ENCODE measurements at places on chromosomes 12 and 14.

- DNase-seq: no peak
Measured at GRCh38 chr12:107525063-107525718, 160.4 kb upstream of the PWP1 start.

- DNase-seq: no peak
Measured at GRCh38 chr14:102020058-102020971, 55.9 kb downstream of the DYNC1H1 start.

GRCh38 chr14:81571437-81571836 is 37.8 kb upstream of the SEL1L start:
- peak; percentile 37 for DNase-seq

DNA sequence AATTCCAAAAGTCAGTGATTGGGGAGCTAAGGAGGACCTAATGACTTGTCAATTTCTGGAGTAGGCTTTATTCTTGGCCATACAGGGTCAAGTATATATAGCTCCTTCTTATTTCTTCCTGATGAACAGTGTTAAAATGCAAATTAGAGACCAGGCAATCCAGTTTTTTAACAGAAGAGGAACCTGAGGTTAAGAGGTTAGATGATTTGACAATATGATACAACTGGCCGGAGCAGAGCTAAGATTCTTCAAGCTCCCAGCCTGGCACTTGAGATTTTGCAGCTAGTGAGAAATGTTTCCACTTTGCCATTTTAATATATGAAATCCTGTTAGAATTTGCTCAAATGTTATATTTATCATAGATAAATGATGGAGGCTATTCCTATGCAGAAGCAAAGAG is 204.0 kb downstream of the SSPN start:
- DNase-seq: no peak

DNA sequence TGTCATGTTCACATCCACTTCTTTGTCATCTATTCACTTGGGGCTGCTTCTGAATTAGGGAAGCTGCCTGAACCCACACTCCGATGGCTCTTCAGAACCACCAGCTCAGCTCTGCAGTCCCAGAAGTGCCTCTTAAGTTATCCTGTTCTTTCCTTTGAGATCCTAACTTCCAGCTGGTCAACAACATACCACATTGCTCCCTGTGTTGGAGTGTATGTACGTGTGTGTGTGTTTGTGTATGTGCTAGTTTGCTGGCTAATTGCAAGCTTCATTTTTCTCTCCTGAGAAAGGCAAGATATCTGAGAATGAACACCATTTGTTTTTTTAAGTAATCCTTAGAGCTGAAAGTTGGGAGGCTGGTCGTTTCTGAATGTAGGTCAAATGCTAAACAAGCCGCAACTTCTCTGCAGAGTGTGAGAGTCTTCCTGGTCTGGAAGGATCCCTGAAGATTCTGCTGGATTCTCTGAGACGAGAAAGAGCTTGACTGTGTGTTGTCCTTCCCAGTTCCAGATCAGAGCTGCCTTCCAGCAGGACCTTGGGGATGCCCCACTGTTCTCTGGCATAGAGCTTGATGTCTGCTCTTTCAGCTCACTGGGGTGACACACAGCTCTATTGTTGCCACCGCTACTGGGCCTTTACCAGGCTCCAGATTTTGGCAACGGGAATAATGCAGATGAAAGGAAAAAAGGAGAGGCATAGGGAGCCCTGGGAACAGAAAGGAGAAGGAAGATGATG is 839 bp downstream of the GSG1 start:
- no peak for DNase-seq

- no peak for DNase-seq
Measured at GRCh38 chr12:69851976-69852375, 26.9 kb downstream of the MYRFL start.

GRCh38 chr12:97235102-97235501 is 227.5 kb upstream of the RMST start:
- DNase-seq: no peak

DNA sequence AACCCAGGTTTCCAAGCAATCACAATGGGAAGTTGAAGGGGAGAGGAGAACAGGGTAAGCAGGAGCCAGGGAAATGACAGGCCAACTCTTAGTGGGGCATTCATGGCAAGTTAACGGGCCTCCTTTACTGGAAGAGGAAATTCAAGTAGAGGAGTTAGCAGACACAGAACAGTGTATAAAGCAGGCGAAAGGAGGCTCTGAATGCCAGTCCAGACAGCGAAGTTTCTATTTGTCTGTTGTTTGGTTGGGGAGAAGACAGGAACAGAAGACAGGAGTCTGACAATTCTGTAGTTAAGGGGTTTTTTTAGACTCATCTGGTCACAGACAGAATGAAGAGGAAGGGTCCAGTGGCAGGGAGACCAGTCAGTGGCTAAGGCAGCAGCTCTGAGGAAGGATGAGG is at the start of gene ACSM4:
Gene ACSM4, plus strand, starts transcription at position 301 of the 400 bp plus-strand sequence. CDS start 260 bp downstream, outside the sequence.
- DNase-seq: no peak

- DNase-seq: peak; percentile 43
Measured at GRCh38 chr12:24902511-24903328, 46.2 kb downstream of the BCAT1 start.

DNA sequence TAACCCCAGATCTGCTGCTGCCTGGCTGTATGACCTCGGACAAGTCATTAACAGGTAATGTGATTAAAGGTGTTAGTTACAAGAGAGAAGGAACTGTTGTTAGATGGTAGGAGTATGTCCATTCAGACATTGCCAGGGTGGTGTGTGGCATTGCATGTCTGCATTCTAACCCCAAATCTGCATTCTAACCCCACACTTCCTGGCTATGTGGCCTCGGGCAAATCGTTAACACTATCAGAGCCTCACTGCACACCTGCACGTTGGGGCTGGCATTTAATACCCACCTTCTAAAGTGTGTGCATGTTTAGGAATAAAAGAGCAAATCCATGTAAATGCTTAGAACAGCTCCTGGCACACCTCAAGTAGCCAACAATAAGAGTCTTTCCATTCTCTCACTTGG is 46.4 kb downstream of the CHST11 start:
- DNase-seq: no peak

DNA sequence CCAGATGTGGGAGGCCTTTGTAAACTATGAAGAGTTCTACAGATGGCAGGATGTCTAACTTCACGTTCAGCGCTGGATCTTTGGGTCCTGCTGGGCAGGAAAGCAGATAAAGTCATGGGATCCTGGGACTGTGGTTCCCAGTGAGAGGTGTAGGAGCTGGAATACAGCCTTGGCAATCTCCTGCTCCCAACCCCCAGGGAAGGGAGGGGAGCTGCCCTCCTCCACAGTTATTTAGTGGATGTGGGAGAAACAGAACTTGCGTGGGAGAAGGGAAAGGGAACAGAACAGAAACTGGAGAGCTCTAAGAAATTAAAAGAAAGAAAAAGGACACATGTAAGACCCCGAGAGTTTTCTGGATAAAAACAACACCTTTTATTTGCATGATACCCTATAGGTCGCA is 37.0 kb downstream of the NUAK1 start:
- no peak for DNase-seq

DNA sequence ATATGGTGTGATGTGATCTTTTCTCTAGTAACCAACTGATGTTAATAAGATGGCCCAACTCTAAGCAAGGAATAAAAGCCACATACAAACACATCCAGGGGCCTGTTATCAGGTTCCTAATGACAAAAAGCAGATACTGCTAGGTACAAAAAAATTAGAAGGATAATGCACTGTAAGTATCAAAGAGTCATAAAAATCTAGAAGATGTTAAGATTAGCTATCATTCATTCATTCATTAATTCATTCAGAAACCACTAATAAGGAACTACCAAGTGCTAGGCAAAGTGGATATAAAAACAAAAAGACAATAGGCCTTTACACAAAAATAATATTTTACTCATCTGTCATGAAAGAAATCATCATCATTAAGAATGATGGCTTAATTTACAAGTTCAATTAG is 21.6 kb downstream of the ATF7 start:
- no peak for DNase-seq

- no peak for DNase-seq
Measured at GRCh38 chr12:104598342-104599271, 141.9 kb downstream of the CHST11 start.

GRCh38 chr14:32224737-32225377 is 21.8 kb upstream of the RNU6-8 start:
- peak; percentile 68 for DNase-seq

- DNase-seq: no peak
Measured at GRCh38 chr12:111037047-111037446, 116.7 kb upstream of the MYL2 start.

DNA sequence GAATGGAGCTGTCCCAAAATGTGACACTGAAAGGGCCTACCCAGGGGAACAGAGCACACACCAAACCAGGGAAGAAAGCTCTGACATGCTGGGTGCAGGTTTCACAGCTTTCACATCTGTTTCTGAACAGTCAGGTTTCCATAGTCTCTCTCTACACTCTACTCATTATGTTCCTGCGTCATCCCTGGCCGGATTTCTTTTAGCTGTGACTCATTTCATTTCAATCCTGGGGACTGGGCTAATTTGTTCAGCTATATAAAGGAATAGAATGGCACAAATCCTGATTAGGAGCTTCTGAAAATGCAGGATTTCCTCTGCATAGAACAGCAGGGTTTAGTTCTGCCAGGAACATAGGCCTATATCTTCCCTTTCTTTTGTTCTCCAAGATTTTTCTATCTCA is 649.8 kb downstream of the RPS29 start:
- peak; percentile 2 for DNase-seq

DNA sequence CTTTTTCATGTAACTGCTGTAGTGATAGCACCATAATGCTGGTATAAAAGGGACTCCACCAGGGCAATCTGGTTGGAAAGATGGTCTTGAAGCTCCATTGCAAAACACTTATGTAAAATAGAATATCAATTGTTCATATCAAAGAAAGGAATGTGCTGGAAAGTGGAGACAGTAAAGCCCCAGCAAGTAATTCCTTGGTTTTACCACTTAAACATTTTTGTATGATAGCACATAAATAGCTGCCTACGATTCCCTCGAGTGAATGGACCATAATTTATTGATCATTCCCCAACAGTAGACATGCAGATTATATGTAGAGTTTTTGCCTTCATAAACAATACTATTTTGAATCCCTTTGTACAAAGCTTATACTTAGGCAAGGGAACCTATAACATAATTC is 275.4 kb downstream of the PAWR start:
- DNase-seq: no peak

DNA sequence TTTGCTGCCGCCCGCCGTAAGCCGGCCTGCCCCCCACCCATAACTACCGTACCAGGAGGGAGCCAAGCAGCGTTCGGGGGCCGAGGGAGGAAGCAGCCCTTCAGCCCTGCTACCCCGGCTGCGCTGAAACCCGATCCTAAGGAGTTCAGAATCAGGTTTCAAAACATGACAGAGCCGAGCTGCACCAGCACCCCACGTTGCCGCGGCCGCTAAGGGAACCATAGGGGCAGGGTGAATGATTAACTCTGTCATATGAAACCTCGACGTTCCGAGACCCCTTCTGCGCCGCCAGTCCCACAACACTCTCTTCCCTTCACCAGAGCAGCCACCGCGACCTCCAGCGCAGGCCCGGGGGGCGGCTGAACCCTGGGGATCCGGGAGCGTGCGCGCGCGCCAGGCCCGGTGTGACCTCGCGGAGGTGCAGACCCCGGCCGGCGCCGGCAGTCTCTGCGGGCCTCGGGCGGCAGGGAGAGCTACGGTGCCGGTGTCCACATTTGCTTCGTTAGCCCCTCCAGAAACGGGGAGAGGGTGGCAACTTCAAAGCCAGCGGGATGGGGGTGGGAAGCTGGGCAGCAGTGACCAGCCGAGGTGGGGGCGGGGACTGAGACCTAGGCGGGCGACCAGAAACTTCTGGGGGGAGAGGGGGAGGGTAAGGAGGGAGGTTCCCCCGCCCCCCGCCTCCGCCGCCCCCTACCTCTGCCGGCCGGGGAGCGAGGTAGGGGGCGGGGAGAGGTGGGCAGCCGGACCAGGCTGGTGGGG is 1.6 kb downstream of the SIX4 start:
- peak; percentile 72 for DNase-seq

- peak; percentile 50 for DNase-seq
Measured at GRCh38 chr12:113766879-113767878, 198.9 kb downstream of the RBM19 start.

- DNase-seq: no peak
Measured at GRCh38 chr12:128612150-128612850, 211.5 kb downstream of the SLC15A4 start.

DNA sequence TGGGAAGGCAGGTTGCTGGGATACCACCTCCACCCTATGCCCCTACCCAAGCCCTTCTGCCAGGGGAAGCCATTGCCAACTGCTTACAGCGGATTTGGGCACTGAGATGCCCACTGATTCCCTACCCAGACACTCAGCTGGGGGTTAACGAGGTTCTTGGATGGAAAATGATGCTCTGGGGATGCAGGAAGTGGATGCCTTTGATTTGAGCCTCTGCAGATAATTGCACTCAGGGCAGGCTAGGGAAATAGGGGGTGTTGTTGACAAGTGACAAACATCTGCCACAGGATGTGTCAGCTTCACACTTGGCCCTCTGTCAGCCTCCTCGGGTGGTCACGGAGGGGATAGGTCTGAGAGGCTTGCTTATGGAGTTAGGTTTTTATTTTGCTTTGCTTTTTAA is 57.4 kb downstream of the RPH3A start:
- DNase-seq: no peak

GRCh38 chr12:89824822-89825221 is 116.2 kb upstream of the ATP2B1 start:
- DNase-seq: no peak

GRCh38 chr12:102342281-102343006 is 137.9 kb downstream of the IGF1 start:
- no peak for DNase-seq

- DNase-seq: no peak
Measured at GRCh38 chr12:27572486-27573255, 48.7 kb downstream of the PPFIBP1 start.

- DNase-seq: no peak
Measured at GRCh38 chr12:32027684-32028365, 68.6 kb downstream of the RESF1 start.

- no peak for DNase-seq
Measured at GRCh38 chr12:80909370-80909769, 28.4 kb downstream of the LIN7A start.

- no peak for DNase-seq
Measured at GRCh38 chr12:124395284-124395752, 100.4 kb downstream of the RFLNA start.

- no peak for DNase-seq
Measured at GRCh38 chr14:33742166-33742565, 208.7 kb downstream of the EGLN3 start.

DNA sequence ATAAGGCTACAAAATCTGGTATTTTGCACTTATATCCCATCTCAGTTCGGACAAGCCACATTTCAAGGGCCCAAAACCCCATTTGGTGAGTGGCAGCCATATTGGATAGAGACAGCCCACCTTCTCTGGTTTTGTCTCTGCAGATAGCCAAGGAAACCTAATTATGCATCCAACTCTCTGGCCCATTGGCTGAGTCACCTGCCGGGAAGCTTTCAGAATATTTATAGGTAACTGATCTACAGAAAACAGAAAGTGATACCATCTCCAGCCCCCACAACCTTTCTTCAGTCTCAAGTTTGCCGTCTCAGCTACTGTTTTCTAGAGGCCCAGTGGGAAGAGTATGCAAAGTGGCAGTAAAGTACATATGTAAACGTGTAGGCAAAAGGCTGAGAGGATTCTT is 33.7 kb upstream of the PPP1CC start:
- no peak for DNase-seq

Data from epithelial cell of esophagus (primary cell).